Natural killer cell (primary cell): ENCODE measurements at places on chromosomes 2 and 18. TPM values are rescaled to one million over a fixed set of nuclear protein-coding genes. Genes with fewer than 3 reads are reported as not detected.
A peak's percentile ranks its signal among the peaks of the same experiment; 100 is the strongest.

Gene MCEE
- total RNA-seq, result 10.4 TPM

Gene TM4SF20
- total RNA-seq, result not detected

GRCh38 chr2:151423760-151424159 lies 14.1 kb downstream of the RIF1 start:
- H3K4me3 ChIP-seq, result no peak overlapping the region
- H3K27ac ChIP-seq, result no peak overlapping the region
- no peaks in the 10 kb centered on the region for H3K4me1 ChIP-seq
- peak; percentile 68 for DNase-seq

- H3K4me3 ChIP-seq, result no peak overlapping the region
- no peak overlapping the region for H3K27ac ChIP-seq
- no peaks in the 10 kb centered on the region for H3K4me1 ChIP-seq
- H3K36me3 ChIP-seq, result no peaks in the 10 kb centered on the region
- H3K27me3 ChIP-seq, result no peaks in the 10 kb centered on the region
These were observed 24.8 kb downstream of the NPHP1 start for GRCh38 chr2:110180036-110180435.

GRCh38 chr2:48399828-48400552 lies 130.0 kb upstream of the STON1 start:
- H3K27ac ChIP-seq, result no peak overlapping the region
- H3K4me1 ChIP-seq, result no peaks in the 10 kb centered on the region
- no peaks in the 10 kb centered on the region for H3K27me3 ChIP-seq
- no peak for DNase-seq
- H3K4me3 ChIP-seq, result no peak overlapping the region

DNA sequence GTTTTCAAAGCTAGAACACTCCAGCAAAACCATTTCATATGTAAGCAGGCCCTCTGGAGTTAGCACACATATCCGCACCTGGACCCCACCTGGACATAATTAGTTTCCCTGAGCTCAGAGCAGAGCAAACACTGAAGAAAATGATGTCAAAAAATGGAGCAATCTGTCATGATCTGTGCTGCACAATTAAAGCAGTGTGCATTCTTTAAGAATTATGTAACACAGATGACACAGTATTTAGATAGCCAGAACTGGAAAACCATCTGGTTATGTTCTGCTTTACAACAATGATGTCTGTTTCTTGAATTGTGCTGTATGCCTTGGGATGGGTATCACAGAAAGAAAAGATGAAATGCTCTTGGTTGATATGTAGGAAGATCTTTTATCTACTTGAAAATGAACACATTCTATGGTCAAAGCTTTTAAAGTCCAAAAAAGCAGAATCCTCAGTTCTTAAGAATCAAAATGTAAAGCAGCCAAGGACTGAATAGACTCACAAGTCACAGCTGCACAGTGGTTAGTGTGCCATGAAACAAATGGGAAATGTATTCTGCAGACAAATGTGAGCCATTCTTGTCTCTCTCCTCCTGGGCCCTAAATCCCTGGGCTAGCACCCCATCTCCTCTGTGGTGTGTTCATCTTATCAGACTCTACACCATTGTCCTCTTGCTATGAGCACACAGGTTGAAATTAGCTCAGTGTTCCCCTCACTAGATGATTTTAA lies 36.8 kb downstream of the HRH4 start:
- H3K4me1 ChIP-seq, result peaks cover 7% of the 10 kb centered on the region
- no peaks in the 10 kb centered on the region for H3K27me3 ChIP-seq
- H3K36me3 ChIP-seq, result no peaks in the 10 kb centered on the region
- H3K4me3 ChIP-seq, result no peak overlapping the region
